ENCODE measurements at places on chromosomes 5 and 9.

- no peak for DNase-seq
These were observed 195.5 kb upstream of the CLINT1 start for GRCh38 chr5:158054223-158055110.

DNA sequence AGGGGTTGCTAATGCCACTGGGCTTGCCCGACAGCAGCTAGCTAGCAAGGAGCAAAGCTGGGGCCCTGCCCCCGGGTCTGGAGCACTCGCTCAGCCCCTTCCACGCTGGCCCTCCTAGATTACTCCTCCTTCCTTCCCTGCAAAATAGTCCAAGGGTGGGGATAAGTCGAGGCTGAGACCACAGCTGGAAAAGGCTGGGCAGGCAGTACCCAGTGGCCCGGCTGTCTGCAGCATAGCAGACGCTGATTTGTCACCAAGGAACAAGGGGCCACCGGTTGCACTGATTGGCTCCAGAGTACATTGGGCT is 73.9 kb downstream of the ADAMTS2 start:
- no peak for DNase-seq

- DNase-seq, result no peak
These were observed 7.1 kb upstream of the AFAP1L1 start for GRCh38 chr5:149264439-149265067.

GRCh38 chr9:79362100-79363081 is 209.4 kb upstream of the TLE4 start:
- no peak for DNase-seq
